ENCODE measurements at places on chromosomes 16 and 17.

DNA sequence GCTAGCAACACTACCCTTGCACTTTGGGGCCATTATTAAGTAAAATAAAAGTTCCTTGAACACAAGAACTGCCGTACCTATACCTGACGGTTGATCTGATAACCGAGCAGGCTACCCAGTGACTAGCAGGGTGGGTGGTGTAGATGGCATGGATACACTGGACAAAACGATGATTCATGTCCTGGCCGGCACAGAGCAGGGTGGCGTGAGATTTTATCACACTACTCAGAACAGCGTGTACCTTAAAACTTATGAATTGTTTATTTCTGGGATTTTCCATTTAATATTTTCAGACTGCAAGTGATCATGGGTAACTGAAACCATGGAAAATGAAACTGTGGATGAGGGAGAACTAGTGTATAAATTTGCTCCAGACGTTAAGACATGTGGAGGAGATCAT is 41.0 kb upstream of the MSI2 start:
- no peak for DNase-seq

- no peak for DNase-seq
Measured at GRCh38 chr16:80480664-80481063, 60.1 kb upstream of the DYNLRB2 start.

DNA sequence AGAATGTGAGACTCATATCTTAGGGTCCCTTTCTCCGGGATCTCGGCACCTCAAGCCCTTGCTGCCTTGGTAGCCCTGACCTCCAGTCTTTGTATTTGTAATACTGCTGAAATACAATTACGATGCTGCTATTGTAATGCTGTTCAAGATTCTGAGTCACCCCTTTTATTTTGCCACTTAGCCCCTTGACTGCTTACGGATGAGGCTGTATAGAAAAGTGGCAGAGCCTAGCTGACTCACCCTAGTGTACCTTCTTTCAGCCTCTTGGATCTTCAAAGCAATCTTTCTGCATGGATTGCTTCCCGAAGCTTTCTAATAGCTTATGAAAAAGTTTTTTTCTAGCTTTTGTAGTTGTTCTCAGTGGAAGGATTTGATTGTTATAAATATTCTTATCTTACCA is 187.9 kb downstream of the KCNJ2 start:
- DNase-seq = no peak

DNA sequence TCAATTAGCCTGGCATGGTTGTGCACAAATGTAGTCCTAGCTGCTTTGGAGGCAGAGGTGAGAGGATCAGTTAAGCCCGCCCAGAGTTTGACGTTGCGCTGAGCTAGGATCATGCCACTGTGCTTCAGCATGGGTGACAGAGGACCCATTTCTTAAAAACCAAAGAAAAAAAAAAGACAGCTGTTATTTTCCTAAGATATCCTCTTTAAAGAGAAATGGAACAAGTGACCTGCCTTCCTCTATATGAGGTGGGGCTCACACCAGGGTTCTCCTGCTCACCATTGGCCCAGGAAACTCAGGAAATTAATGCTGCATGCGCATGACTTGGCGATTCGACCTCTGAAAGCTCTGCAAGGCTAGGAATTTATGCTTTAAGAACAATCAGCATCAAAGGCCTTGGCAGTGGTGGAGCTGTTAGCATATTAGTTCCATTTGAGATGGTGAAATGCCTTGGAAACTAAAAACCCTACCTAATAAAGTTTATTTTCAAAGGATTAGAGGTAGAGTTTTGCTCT is 108.3 kb downstream of the RBFOX1 start:
- no peak for DNase-seq

DNA sequence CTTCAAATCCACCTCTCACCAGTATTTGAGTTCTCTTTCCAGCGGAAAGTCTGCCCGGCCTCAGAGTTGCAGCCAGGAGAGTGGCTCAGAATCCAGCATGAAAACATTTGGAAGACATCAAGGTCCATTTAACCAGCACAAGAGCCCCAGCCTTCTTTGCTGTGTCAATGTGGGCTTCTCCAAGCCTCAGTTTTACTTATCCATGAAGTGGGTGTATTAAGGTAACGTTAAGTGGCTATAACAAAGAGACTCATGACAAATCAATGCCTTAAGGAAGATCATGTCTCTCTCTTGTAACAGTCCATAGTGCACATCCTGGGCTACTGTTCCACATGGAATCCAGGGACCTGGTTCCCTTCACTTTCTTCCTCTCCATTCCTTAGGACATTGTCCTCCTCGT is 959 bp upstream of the SPPL2C start:
- DNase-seq = no peak

- DNase-seq = no peak
Measured at GRCh38 chr16:15879255-15879811, 9.1 kb downstream of the CEP20 start.

- DNase-seq = no peak
Measured at GRCh38 chr16:4093495-4094126, 22.6 kb downstream of the ADCY9 start.

DNA sequence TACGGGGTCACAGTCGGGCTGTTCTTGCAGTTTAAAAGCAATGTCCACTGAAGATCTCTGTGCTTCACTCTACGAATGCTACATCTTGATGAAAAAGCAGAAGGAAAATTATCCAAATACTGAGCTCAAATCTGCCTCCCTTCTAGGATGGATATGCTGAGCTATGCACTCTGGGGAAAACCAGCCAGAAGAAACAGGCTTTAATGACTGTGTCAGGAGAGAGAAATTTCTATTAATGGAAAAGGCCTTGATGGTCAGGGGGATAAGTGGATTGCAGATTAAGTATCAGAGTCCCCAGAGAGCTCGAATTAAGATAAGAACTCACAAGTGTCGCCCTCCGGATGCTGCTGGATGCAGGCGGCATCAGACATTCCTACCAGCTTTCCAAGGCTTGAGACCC is 39.6 kb upstream of the RCVRN start:
- DNase-seq = no peak

DNA sequence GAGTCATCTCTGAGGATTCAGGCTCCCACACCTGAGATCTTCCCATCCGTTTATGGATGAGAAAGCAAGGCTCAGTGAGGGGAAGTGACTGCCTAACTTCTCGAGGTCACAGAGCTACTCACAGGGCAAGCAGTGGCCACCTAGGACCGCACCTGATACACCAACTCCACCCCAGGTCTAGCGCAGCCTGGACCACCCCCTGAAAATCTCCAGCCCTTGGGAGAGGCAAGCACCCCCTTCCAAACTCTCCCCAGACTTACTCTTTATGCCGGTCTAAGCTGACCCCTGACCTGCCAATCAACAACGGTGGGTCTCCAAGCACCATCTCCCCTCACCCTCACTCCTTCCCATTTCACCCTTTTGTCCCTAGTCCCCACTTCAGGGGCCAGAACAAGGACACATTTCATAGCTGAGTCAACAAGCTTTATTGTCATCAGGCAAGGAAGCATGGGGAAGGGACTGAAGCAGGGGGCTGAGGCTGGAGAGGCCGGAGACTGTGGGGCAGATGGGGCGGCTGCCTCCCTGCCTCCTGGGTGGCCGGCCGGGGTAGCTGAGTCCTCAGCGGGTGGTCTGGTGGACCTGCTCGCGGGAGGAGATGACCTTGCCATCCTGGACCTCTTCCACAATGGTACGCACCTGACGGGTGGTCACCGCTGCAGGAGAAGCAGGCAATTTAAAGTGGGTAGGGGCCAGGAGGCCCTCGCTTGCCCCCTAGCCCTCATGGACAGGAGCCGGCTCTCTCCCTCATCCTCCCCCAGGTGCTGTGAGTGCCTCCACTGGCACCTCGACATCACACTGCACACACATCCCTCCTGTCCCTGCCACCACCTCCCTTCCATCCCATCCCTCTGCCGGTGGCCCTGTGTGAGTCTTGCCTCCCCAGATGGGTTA is 5.1 kb downstream of the KRT17 start:
- DNase-seq = no peak

DNA sequence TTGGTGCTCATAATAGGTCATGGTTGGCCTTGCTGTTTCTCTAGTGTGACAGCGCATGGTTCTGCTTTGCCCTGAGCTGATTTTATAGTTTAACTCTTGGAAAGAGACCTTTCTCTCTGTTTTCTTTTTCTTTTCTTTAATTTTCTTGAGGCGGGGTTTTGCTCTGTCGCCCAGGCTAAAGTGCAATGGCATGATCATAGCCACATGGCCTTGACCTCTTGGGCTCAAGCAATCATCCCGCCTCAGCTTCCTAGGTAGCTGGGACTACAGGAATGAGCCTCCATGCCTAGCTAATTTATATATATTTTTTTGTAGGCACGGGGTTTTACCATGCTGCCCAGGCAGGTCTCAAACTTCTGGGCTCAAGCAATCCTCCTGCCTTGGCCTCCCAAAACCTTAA is 80.4 kb upstream of the DNAJA2 start:
- no peak for DNase-seq

- no peak for DNase-seq
Measured at GRCh38 chr16:15523939-15524338, 89.6 kb downstream of the BMERB1 start.

DNA sequence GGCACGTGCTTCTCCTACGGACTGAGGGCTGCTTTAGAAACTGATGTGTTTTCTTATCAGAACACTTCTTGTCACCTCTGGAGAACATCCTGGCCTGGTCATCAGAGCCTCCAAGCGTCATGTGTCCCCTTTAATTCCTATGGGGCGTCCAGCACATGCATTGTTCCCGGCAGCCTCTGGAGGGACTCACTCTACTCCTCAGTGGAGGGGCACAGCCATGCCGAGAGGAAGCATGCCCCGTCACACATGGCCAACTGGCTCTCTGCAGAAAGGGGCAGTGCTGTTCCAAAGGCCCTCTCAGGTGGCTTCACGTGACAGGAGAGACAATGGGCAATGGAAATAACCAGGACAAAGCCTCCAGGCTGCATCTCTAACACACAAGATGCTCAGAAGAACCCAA is 31.8 kb downstream of the CDRT15L2 start:
- DNase-seq = no peak

- no peak for DNase-seq
Measured at GRCh38 chr16:65070831-65071432, 50.9 kb downstream of the CDH11 start.

- DNase-seq = no peak
Measured at GRCh38 chr16:49431591-49432290, 58.1 kb downstream of the C16orf78 start.

DNA sequence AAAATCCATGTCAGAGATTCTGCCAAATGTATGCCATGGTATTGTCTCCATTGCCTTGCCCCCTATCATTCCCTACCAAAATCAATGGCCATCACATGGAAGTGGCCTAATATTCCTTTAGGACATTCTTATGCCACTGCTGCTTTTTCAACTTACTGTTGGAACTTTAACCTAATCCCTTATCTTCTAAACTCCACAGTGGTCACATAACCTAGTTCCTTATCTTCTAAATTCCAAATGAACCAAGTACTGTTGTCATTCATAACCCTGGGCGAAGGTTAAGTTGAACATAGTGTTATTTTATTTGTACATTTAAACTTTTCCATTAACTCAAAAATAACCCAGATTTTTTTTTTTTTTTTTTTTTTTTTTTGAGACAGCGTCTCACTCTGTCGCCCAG is 3.6 kb downstream of the HSF5 start:
- no peak for DNase-seq

GRCh38 chr16:12539185-12539929 is 264.3 kb downstream of the CPPED1 start:
- DNase-seq = no peak

DNA sequence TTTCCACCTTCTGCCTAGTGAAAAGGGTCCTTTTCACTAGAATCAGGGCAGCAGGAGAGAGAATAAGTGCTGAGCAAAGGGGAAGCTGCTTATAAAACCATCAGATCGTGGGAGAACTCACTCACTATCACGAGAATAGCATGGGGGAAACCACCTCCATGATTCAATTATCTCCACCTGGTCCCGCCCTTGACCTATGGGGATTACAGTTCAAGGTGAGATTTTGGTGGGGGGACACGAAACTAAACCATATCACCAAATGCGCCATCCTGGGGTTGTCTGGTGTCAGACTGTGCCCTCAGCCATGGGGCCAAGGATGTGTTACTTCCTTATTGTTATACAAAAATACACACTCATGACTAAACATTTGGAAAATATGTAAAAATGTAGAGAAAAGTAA is 10.4 kb upstream of the KATNB1 start:
- no peak for DNase-seq

GRCh38 chr16:65771707-65772106 is 594.8 kb upstream of the CDH5 start:
- no peak for DNase-seq

- peak; percentile 57 for DNase-seq
Measured at GRCh38 chr16:85296859-85297660, 184.8 kb upstream of the CIBAR2 start.

DNA sequence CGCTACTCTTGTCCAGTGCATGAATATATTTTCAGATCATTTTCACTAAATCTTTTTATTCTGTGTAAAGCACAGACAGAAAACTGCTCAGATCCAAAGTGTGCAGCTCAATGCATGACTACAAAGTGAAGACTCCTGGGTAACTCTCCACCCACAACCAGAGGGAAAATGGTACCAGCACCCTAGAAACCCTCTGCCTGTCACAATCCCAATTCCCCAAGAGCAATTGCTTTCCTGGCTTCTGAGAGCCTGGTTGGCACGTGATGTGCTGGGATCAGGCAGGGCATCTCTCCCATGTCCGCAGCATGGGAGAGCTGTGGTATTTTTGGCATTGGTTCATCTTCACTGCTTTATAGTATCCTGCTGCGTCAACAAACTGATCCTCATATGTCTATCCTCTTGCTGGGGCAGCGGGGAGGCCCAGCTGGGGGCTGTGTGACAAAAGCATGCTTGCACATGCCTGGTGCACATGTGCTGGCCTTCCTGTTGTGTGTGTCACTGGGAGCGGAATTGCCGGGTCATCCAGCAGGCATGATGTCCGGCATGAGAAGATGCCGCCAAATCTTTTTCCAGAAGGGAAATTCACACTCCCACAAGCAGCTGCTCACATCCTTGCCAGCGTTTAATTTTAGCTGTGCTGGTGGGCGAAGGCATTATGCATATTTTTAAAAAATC is 278.9 kb upstream of the FOXF1 start:
- no peak for DNase-seq

DNA sequence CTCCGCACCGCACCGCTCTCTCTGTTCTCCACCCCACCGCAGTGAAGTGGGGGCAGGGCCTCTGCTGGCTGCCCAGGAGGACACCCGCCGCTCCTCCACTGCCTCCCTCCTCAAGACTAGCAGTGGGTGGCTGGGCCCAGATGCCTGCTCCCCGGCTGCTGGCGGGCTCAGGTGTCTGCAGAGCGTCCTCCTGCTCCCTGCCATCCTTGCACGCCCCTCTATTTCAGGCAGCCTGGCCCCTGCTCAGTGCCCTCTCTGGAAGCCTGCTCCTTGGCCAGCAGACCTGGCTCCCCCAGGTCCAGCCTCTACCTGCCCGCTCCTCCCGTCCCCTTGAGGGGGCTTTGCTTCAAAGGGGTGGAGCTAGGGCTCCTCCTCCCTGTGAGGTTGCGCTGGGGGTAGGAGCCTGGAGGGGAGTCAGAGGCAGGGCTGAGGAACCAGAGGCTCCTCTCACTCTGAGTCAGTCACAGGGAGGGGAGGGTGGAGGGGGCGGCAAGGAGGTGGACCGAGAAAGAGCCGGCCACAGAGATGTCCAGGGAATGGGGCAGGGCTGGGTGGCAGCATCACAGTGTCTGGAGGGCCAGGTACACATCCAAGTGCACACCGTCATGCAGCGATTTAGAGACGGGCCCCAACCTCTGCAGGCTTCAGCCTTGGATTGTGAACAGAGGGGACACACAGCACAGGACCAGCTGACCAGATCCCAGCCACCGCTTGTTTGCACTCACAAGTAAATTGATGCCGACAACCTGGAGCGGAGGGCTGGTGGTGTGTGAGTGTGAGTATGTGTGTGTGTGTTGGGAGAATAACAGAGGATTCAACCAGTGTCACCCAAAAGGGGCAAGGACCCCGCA is 9.8 kb upstream of the TMEM92 start:
- no peak for DNase-seq

GRCh38 chr16:4324492-4325252 is 8.8 kb downstream of the GLIS2 start:
- no peak for DNase-seq
